ENCODE measurements at places on chromosomes 11 and 22. TPM values are rescaled to one million over a fixed set of nuclear protein-coding genes. Genes with fewer than 3 reads are reported as not detected.

RFPL2 gene
- not detected for total RNA-seq

APOL5 gene
- not detected for total RNA-seq

APLNR gene
- total RNA-seq: not detected

OR2AT4 gene
- not detected for total RNA-seq

HORMAD2 gene
- under 0.01 TPM for total RNA-seq

Measured in smooth muscle cell of bladder (primary cell).